GM19239 (cell line): ENCODE measurements at places on chromosomes 7 and 10.

DNA sequence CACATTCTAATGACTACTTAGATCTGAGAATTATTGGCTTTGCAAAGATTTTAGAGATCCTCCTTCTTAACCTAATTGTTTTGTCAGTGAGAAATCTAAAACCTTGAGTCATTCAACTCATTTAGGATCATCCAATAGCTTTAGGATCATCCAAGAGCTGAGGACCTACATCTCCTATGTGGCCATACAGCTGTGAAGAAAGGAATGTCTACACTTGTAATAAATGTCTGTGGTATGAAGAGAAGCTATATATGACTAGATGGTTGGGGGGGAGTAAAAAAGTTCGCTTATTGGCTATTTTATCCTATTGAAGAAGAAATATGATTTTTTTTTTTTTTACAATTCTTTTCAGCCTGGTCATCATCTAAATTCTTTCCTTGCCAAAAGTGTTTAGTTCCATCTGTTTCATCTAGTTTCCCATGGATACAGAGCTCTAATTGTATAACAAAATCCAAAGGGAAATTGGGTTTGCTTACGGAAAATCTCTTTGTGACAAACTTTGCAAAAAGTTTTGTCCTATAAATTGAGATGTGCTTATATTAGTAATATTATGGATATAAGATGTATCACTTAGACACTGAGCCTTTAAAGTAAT, 196.7 kb downstream of the PRKG1 start:
- no peak for DNase-seq

GRCh38 chr10:104328896-104329710, 9.2 kb downstream of the ITPRIP start:
- DNase-seq: no peak

GRCh38 chr7:63077841-63078240, 920.8 kb upstream of the ZNF722 start:
- no peak for DNase-seq

DNA sequence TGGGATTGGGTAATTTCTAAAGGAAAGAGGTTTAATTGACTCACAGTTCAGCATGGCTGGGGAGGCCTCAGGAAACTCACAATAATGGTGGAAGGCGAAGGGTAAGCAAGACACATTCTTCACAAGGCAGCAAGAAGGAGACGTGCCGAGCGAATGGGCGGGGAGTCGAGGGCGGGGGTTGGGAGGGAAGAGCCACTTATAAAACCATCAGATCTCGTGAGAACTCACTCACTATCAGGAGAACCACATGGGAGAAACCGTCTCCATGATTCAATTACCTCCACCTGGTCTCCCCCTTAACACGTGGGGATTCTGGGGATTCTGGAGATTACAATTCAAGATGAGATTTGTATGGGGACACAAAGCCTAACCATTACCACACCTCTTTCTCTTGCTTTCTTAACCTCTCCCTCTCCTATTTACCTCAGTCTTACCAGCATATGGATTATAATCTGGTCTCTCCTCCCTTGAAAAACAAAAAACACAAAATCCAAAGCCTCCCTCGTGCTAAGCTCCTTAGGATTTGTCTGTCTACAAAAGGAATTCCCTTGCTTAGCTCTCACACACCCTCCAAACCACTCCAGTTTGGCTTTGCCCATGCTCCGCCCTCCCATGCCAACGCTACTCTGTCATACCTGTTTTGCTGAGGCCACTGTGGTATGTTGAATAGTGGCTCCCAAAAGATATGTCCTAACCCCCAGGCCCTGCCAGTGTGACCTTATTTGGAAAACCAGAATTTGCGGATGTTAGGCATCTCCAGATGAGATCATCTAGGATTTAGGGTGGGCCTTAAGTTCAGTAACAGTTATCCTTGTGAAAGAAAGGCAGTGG, 19.6 kb upstream of the EFCAB10 start:
- no peak for DNase-seq

GRCh38 chr7:132113536-132114371, 462.5 kb downstream of the PLXNA4 start:
- DNase-seq: no peak

DNA sequence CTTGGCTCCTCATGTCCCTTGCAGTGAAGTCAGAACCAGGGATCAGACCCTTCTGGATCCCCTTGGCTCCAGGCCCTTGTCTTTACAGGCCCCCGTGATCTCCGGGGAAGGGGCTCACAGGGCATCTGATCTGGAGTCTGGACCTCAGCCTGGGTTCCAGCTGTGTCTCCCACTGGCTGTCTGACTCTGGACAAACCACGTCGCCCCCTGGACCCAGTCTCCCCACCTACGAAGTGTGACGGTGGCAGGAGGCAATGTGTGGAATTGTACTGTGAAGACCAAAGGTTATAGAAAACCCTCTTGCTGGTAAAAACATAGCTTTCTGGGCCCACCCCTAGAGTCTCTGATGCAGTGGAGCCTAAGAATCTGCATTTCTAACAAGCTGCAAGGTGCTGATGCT, 15.5 kb upstream of the C10orf71 start:
- DNase-seq: no peak

DNA sequence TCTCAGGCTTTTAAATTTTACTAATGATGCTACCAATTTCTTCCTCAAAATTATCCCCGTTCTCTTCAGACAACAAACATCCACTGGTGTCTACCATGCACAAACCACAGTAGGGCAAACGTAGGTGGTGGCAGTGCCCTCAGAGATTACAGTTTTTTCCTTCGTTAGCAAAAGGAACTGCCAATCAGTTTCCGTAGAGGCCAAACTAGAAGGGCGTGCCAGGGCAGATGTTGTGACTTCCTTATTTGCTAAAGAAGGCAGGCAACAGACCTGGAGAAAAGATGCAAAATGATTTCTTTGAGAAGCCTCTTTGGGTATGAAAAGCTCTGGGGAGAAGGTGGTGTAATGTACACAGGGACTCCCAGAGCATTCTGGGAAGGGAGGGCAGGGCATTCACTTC, 7.6 kb upstream of the FAM180A start:
- DNase-seq: no peak

GRCh38 chr7:155189590-155189989, 108.1 kb upstream of the INSIG1 start:
- no peak for DNase-seq

GRCh38 chr7:151141855-151142685, 25.4 kb downstream of the GBX1 start:
- DNase-seq: no peak

DNA sequence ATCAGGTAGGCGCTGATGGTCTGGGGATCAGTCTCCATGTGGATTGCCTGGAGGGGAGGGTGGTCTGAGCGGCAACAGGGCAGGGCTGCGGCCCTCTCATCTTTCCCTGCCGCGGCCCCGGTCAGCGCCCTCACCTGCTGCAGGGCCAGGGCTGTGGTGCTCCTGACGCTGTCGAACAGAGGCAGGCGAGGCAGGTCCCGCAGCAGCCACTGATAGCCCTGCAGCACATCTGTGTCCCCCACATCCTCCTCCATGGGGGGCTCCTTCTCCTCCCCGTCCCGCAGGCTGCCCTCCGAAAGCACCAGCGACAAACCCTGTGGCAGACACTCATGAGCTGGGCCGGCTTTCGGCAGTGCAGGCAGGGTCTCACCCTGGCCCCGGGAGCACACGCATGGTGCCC, 19.0 kb downstream of the INTS1 start:
- no peak for DNase-seq

DNA sequence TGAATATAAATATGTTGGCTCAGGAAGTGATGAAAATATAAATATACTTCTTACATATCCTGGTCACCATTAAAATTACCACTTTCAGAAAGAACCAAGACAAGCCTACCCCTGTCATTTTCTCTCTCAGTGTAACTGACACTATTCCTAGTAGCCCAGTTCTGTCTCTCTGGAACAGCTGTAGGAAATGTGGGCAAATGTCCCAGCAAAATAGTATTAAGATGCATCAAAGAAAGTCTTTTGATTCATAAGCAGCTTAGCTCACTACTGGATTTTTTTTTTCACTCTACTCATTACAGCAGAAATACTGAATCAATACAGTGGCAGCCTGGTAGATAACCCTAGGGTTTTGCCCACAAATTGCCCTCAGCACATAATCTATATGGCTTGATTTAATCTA, 290.9 kb downstream of the DNAJB9 start:
- DNase-seq: no peak

- DNase-seq: no peak
Observed at GRCh38 chr7:931871-932650, 22.4 kb downstream of the ADAP1 start.

GRCh38 chr10:86367152-86367951, 757 bp upstream of the GRID1 start:
- no peak for DNase-seq

GRCh38 chr10:102419269-102420180, 940 bp upstream of the PSD start:
- DNase-seq: no peak

DNA sequence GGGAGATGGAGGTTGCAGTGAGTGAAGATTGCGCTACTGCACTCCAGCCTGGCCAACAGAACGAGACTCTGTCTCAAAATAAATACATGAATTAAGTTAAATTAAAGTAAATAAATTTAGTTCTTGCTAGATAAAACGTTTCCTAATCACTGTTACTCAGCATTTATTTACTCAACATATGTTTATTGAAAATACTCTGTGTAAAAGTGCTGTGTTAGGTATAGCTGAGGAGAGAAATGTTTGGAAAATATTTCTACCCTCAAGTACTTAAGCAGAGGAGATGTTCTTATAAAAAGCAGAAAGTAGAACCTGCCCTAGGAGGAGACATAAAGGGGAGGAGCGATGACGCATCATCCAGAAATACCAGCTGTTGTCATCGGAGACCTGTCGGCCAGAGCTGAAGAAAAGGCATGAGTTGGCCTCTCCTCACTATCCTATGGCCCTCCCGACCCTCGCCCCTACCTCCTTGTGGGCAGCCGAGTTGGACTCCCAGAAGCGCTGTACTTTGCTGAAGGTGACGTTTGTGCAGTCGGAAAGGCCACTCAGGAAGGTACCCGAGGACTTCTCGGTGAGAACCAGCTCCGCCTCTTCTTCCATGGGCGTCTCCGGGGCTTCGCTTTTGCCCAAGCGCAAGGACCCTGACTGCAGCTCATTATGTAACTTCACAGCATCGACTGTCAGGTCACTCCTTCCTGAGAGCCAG, 1.1 kb downstream of the RRP12 start:
- DNase-seq: no peak

DNA sequence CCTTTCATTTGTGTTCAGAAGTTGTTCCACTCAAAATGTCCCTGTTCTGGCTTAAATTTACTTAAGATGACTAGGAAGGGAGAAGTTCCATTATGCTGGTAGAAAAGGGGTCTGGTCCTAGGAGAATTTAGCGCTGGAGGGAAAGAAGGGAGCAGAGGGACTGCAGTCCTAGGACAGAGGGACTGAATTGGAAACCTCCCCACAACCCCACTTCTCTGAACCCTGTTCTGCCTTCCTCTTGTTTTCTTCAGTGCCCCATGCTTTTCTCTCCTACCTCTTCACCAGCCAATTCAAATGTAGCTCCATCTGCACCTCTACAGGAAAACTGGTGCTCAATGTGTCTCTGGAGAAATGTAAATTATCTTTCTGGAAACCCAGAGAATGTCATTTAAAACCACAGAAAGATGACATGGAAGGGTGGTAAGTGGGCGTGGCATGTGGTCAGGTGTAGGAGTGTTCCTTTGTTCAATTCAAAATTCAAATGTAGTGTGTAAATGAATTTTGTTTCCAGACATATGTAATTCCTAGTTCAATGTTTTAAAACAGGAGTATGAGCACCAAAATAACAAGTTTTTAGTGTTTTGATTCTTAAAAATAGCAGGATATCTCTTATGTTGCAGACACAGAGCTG, 24.0 kb upstream of the RHOBTB1 start:
- DNase-seq: no peak

DNA sequence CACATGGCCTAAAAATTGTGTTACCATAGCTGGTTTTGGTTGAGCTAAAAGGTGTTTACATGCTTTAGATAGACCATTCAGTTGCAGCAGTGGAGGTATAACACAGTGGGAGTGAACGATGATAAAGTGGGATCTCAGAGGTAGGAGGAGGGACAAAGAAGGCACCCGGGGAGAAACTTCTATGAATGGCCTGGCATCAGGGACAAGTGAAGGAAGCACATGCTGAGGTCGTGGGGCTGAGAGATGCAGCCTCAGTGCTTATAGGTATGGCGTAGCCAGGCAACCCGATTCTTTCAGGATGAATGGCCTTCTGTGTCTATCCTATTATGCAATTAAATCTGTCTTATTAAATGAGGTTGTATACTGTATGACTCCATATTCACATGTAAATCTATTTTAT, 3.9 kb upstream of the CDK6 start:
- no peak for DNase-seq

- DNase-seq: no peak
Observed at GRCh38 chr10:91111060-91111459, 109.4 kb upstream of the PCGF5 start.

- no peak for DNase-seq
Observed at GRCh38 chr10:17019696-17020095, 109.9 kb downstream of the CUBN start.
